Stimulated activated CD8-positive, alpha-beta memory T cell treated with anti-CD3 and anti-CD28 coated beads, Interleukin-15, amount 100 ng/mL, for 4 hours (primary cell): ENCODE measurements at places on chromosomes 5 and 9.

DNA sequence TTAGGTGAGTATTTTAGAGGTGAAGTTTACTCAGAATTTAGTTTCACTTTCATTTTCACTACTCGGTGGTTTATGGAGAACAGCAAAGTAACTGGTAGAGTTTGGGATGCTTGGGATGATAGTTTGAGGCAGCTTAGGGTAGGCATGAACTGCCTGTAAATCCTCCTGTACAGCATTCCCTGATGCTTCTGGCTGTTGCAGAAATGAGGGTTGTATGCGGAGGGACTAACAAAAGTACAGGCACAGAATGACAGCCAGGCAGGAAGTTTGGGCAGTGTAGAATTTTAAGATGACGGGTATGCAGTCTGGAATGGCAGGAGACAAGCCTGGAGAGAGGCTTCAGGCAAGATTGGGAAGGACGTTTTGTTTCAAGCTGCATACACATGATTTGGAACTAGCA, 48.0 kb upstream of the FAM120AOS start:
- no peak for DNase-seq

DNA sequence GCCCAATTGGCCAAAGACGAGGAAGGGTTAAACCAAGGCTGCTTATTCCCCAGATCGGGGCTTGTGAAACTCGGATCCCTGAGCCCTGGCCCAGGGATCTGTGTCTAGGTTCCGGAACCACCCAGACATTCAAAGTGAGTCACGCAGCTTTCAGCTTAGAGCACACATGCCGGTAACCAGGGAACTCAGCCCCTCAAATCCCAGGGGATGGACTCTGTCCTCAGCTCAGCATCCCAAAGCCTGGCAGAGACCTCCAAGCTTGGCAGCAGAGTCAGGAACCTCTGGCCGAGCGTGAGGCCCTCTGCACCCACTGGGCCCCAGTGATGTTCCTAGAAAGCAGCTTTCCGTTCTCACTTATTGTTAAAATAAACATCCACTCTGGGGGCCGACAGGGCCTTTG, 5.1 kb downstream of the PNPLA7 start:
- DNase-seq = no peak

DNA sequence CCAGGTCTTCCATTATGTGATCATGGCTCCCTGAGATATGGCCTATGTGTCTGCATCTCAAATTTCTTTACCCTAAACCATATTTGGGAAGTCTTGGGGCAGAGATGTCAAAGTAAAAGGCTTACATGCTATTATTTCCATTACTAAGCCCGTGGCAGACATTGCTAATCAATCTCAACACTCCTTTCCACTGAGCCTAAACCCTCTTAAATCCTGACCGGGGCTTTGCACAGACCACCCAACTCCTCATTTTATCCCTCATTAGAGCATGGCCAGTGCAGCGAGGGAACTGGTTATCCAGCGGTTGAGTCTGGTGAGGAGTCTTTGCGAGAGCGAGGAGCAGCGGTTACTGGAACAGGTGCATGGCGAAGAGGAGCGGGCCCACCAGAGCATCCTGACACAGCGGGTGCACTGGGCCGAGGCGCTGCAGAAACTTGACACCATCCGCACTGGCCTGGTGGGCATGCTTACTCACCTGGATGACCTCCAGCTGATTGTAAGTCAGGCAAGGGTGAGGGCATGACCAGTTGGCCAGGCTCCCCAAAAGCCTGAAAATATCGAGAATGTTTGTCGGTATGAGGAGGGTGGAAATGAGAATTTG, 11.0 kb downstream of the BSPRY start:
- no peak for DNase-seq

- DNase-seq = no peak
These were observed 8.4 kb downstream of the PTGES2 start for GRCh38 chr9:128118971-128119665.

GRCh38 chr9:119218293-119218692, 150.9 kb downstream of the BRINP1 start:
- DNase-seq = no peak
